ENCODE measurements at places on chromosomes 13 and 19.

GRCh38 chr19:14516746-14517438, 1.3 kb downstream of the DNAJB1 start:
- no peak for DNase-seq

DNA sequence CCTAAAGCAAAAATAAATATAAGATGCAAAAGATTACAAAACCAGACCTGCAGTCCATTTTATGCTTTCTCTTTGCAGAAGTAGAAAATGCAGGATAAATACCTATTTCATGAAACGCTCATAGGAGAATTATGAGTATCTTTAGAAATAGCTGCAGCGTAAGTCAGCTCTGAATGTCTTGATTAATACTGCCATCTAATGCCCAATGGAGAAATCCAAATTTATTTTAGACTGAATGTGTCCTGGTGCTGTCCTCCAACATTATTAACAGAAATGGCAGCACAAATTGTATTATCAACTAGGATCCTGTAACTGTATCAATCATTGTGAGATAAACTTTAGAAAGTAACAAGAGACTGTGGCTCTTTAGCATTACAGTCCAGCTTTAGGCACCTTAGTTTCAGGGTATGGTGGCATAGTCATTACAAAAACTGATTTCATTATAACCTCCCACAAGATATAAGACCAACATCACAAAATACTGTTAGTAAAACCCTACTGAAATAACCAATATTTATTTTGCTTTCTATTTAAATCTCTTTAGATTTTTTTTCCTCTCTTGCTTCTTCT, 162.1 kb upstream of the MIR17HG start:
- no peak for DNase-seq

- peak; percentile 52 for DNase-seq
Measured at GRCh38 chr13:113145496-113145895, 13.0 kb upstream of the PROZ start.

- no peak for DNase-seq
Measured at GRCh38 chr19:2116507-2116906, 19.8 kb downstream of the IZUMO4 start.

- DNase-seq, result no peak
Measured at GRCh38 chr19:46206176-46206575, 23.4 kb upstream of the IGFL1 start.

GRCh38 chr13:61765181-61765742, 349.6 kb upstream of the PCDH20 start:
- DNase-seq, result no peak

DNA sequence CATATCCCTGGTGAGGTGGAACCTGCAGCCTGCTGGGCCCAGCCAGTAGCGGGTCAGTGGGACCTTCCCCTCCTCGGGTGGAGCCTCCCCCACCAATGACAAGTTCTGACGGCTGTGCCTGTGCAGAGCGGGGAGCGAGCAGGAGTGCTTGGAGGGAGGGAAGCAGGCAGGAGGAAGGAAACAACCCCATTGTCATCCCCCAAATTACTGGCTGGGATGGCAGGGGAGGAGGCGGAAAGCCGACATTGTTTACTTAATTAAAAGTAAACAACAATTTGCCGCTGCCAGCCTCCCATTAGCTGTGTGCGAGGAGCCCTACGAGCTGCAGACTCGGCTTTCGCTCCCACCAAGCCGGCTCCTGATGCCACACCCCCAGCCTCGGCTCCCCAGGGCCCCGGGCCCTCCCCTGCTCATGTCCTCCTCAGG, 45.5 kb downstream of the LYL1 start:
- DNase-seq, result no peak

DNA sequence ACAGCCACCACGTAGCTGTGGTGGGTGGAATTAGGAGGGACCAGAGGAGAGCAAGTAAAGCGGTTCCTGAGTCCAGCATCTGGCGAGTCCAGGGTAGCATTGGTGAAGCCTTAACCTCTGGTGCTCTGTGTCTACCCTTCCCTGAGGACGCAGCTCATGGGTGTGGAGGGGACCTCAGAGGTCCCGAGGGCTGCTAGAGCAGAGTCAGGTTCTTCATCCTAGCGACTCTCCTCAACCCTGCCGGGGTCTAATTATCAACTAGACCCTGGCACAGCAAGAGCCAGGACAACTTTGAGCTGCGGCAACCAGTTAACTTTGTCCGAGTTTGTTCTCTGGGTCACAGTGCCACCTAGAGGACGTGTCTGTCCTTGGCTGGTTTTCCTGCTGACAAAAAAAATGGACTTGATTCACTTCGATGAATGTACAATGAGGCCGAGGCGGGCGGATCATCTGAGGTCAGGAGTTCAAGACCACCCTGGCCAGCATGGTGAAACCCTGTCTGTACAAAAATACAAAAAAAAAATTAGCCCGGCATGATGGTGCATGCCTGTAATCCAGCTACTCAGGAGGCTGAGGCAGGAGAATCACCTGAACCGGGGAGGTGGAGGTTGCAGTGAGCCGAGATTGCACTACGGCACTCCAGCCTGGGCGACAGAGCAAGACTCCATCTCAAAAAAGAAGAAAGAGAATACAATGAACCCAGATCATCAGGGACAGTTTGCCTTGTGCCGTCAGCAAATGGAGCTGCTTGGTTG, 25.0 kb downstream of the TSSK6 start:
- peak; percentile 72 for DNase-seq

- no peak for DNase-seq
Measured at GRCh38 chr13:75581874-75582640, 32.5 kb downstream of the UCHL3 start.

- no peak for DNase-seq
Measured at GRCh38 chr19:53037101-53038097, 7.1 kb upstream of the ERVV-2 start.

DNA sequence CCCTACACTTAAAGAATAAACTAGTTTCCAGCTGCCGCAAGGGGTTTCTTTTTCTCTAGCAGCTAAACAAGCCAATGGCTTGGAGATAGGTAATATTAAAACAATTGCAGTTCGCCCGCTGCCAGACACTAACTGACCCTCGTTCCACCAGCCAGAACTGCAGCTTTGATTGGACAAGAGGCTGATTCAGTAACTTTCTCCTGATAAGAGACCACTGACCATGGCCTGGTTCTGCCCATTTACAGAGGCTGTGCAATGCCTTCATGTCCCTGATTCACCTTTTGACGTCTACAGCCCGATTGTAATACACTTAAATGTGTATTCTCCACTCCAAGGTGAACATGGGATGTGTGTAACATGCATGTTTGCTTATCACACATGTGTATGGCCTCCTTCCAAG, 12.8 kb upstream of the C19orf12 start:
- DNase-seq, result no peak

DNA sequence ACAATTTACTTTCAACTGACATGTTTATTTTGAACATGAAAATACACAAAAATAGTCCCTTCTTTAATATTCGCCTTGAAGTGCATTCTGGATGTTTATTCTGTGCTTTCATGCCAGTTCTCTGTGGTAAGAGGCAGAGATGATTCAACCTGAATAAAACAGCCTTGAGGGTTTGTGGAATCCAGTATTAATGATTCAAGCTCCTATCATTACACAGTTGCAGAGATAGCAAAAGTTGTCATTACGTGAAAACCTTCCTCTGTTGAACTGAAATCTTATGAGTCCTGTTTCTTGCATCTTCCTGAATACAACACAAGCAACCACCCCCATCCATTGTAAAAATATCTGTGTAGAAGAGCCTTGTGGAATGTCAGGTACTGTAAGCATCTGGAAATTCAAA, 142.3 kb upstream of the HTR2A start:
- DNase-seq, result no peak

DNA sequence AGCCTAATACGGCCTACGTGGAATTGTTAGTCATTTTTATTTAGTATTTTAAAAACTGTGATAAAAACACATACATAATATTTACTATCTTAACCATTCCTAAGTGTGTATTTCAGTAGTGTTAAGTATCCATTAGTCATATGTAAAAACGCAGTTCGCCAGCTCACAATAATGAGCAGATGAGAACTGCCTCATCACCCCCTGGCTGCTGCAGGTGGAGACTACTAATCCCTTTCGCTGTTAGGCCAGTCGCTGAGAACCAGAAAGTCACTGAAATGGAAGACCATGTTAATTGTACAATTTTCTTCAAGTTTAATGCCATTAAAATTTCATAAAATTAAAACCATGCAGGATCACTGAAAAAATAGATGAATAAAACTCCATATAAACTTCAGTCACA, 1.6 kb downstream of the ESD start:
- no peak for DNase-seq

DNA sequence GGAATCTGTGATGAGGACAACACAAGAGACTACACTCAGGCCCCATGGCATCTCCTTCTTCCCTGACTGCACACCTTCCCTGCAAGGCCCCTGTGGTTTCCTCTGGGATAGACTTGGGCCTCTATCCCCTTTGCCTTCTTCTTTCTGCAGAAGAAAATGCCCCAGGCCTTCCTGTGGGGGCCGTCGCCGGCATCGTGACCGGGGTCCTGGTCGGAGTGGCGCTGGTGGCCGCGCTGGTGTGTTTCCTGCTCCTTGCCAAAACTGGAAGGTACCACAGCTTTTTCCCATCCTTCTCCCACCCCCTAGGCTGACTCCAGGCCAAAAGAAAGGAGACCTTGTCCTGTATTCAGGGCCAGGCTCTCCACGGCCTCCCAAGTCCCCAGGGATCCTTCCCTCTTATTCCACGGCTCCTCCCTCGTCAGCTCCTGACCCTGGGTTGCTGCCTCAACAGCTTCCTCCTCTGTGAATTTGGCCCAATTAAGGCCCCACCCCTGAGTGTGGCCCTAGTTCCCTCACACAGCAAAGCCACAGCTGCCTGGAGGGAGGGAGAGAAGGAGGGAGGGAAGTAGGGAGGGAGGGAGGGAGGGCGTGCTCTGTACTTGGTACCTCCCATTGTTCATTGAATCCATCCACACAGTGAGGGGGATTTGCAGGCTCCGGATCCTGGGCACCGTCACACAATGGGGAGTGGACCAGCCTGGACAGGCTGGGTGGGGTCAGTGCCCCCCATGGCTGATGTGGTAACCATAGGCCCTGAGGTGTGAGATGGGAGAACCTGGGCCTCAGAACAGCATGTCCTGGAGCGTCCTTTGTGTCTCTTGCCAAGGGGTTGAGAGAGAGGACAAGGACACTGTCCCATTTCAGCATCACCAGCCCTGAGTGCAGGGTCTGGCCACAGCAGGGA, 12.5 kb downstream of the CEACAM3 start:
- DNase-seq, result no peak

GRCh38 chr13:76330761-76331160, 555.4 kb downstream of the KCTD12 start:
- no peak for DNase-seq

DNA sequence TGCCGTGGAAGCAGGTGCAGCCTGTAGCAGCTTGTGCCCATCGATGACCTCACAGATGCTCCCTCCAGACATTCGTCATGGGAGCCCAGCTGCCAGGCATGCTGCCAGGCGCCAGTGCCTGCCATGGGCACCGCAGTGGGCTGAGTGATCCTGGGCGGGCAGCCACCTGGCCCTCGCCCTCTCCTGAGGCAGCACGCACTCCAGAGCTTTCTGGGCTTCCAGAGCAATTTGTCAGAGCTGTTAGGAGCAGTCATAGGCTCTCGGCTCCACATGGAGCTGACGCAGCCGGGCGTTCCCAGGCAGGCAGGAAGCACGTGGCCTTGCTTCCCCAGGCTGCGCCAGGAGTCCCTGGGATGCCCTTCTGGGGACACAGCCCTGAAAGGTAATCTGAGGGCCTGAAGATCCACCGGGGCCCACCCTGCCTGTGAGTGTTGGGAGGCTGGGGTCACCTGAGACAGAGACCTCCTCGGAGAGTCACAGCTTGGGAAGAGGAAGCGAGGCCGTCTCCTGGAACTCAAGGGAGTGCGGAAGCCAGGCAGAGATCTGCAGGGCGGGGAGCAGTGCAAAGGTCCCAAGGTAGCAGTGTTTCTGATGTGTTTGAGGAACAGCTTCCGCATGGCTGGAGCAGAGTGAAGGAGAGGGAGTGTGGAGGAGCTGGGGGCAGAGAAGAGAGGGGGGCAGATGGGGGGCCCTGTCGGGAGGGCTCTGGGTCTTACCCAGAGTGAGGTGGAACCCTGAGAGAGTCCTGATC, 50.6 kb downstream of the DPF1 start:
- DNase-seq, result no peak

- no peak for DNase-seq
Measured at GRCh38 chr13:85659493-85659892, 139.7 kb downstream of the SLITRK6 start.
